Posterior vena cava (tissue), 2 donors: ENCODE measurements at places on chromosomes 11 and 22. TPM values are rescaled to one million over a fixed set of nuclear protein-coding genes. Genes with fewer than 3 reads are reported as not detected.

Gene MB
- 2.3 TPM for total RNA-seq

Gene C11orf91
- total RNA-seq, result 2.2 TPM

Gene TRIM22
- 60.4 TPM for total RNA-seq

Gene DPAGT1
- total RNA-seq, result 23.8 TPM

Gene OR5B21
- not detected for total RNA-seq

Gene TMX2
- total RNA-seq, result 49.3 TPM

Gene SLC2A11
- total RNA-seq, result 7.4 TPM

Gene SEC14L6
- total RNA-seq, result 0.14 TPM

Gene C11orf97
- total RNA-seq, result not detected
